ENCODE measurements at places on chromosomes 1 and 21.

DNA sequence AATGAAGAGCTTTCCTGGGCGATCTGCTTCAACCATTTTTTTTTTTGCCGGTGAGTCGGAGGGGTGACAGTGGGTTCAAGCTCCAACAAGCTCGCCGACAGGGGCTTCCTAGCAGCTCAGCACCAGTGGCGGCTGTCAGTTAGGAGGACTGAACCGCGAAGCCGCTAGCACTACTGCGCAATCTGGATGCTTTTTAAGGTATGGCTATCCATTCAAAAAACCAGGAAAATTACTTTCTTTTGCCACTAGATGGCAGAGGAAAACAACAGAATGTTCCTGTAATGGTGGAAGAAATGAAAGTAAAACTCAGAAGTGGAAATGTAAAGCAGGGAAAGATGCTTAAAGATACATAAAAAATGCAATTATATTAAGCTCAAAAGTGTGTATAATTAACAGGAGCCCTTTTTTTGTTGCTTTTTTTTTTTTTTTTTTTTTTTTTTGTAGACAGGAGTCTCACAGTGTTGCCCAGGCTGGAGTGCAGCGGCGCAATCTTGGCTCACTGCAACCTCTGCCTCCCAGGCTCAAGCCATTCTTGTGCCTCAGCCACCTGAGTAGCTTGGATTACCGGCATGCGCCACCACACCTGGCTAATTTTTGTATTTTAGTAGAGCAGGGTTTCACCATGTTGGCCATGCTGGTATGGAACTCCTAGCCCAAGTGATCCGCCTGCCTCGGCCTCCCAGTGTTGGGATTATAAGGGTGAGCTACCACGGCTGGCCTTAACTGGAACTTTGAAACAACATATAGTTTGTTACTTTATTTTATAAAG lies 8.5 kb downstream of the KYAT3 start:
- DNase-seq = peak; percentile 72

GRCh38 chr21:9735421-9735961 lies 785.9 kb upstream of the TPTE start:
- no peak for DNase-seq

DNA sequence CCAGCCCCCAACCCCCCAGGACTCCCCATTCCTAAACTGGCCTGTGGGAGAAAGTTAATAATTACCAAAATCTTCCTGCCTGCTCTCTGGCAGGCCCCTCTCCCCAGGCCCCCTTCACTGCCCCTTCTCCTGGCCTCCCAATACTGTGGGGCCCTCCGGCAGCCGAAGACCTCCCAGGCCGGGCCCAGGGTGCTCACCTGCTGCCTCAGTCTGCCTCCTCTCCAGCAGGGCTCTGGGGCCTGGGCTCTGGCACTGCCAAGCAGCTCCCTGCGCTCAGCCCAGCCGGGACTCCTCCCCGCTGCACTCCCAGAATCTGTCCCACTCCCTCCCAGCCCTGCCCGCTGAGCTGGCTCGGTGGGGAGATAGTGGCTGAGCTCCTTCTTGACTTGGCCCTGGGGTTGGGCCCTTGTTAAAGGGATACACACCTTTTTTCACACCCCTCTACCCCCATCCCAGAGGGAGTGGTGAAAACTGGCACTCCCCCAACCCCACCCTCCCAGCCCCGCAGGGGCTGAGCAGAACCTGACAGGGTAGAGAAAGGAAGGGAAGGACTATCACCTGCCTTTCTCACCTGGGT lies at the start of gene S100A16:
Gene S100A16, minus strand, starts transcription at position 383 of the 577 bp plus-strand sequence. CDS start 4,986 bp downstream, outside the sequence.
- peak; percentile 82 for DNase-seq

GRCh38 chr1:26019641-26020315 lies 1.8 kb upstream of the EXTL1 start:
- DNase-seq = no peak

GRCh38 chr1:71350805-71351204 lies 270.0 kb upstream of the ZRANB2 start:
- DNase-seq = no peak

GRCh38 chr1:64960731-64961130 lies 5.6 kb downstream of the JAK1 start:
- no peak for DNase-seq

- DNase-seq = no peak
These were observed 16.9 kb upstream of the THRAP3 start for GRCh38 chr1:36207339-36207738.

- peak; percentile 29 for DNase-seq
These were observed 159.9 kb upstream of the AJAP1 start for GRCh38 chr1:4494558-4494957.

- DNase-seq = no peak
These were observed 73.3 kb downstream of the LEPR start for GRCh38 chr1:65493802-65494201.

GRCh38 chr21:46038341-46038829 lies 56.8 kb downstream of the COL6A1 start:
- no peak for DNase-seq

DNA sequence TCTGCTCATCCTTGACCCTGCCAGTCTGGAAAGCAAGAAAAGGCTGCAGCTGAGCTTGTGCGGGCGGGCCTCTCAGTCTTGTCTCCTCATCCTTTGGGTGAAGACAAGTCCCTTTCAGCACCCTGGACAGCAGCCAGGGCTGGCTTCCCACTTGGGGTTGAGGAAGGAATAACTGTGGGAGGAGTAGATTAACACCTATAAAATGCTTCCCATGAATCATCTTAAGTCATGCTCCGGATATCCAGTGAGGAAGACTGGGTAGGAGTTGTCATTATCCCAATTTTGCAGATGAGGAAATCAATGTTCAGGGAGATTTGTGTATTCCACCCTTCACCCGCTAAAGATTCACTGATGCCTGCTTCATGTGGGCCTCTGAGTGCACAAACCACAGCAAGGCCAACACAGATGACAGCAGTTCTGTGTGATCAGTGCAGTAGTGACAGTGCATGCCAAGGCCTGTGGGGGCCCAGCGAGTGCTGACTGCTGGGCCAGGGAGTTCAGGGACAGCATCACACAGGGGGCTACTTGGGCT lies 20.1 kb upstream of the COL16A1 start:
- peak; percentile 81 for DNase-seq

DNA sequence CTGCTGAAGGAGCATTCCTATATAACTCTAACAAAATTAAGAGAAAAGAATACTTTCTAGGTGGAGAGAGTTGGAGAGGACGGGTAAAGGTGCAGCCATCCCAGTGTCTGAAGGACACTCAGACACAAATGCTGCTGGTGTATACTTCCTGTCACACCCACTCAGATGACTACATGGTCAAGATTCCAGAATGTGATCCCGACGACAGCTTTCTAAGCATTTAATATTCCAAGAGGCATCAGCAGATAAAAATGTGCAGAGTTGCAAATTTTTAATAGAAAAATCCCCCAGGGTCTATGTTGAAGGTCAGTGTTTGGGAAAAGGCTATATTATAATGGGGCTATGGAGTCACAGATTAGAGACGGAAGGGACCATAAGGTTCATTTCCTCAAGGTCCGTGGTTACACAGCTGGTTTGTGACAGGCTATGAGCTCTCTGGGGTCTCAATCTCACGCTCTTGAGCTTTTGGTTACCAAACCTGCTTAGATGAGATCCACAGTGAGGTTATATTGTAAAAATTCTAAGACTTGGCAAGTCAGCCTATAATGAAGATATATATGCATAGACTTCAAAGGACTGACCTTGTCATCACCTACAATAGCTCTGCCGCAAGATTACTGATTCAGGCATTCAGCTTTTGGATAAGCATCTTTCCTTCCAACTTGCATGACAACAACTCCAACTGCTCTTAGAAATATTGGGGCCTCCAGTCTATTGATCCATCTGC lies 35.1 kb downstream of the ZNF281 start:
- no peak for DNase-seq

- DNase-seq = no peak
These were observed 22.4 kb upstream of the EPS15 start for GRCh38 chr1:51541313-51542050.

- DNase-seq = no peak
These were observed 459.1 kb downstream of the DPYD start for GRCh38 chr1:97461782-97462181.

GRCh38 chr1:226429858-226430715 lies 22.2 kb upstream of the PARP1 start:
- DNase-seq = no peak

DNA sequence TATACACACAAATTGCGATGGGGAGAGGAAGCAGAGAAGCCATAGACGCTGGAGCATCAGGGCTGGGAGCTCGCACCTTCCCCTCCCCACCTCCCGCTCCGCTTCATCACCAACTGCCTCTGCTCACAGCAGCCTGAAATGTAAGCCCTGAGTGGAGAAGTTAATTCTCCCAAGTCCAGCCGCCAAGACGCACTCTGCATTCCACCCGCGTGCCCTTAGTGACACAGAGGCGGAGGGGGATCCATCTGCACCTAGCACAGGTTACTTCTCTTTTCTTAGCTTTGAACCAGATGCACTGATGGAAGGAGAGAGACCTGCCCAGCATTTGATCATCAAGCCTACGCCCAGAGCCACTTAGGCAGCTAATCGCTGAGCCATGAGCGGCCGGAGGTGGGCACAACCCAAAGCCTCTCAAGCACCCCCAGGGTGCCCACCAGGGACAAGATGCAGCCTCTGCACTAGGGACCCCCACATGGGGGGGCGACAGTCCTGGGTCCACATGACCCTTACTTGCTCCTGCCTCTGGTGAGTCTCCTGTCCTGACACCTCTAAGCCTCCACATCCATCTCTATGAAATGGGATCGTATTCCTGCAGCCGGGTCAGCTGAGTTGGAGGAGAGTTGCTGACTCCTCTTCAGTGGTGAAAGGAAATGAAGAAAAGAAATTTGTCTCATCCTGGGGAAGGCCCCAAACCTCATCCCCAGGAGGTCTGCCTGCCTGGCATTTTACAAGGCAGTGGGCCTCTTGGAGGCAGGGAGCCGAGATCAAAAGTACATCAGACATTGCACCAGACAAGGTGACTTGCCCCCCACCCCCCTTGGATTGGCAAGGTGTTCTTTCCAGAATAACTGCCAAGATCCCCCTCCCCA lies 316.2 kb downstream of the MATN1 start:
- no peak for DNase-seq

DNA sequence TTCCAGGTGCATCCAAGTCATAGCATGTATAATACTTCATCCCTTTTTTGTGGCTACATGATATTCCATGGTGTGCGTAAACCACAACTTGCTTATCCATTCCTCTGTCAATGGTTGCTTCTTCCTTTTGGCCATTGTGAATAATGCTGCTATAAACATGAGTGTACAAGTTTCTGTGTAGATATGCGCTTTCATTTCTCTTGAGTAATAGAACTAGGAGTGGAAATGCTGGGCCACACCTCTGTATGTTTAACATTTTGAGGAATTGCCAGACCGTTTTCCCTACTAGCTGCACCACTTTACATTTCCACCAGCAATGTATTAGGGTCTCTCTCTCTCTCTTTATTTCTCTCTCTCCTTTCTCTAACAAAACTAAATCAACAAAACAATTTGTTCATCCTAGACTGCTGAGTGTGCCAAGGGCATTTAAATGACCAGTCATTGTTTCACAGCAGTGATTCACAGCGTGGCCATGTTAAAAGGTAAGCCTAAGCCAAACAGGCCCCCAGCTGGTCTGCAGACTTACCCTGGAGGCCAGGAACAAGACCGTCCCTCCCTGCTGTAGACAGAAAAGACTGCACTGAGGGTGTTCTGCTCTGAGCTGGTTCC lies 53.2 kb upstream of the LYST start:
- DNase-seq = no peak

DNA sequence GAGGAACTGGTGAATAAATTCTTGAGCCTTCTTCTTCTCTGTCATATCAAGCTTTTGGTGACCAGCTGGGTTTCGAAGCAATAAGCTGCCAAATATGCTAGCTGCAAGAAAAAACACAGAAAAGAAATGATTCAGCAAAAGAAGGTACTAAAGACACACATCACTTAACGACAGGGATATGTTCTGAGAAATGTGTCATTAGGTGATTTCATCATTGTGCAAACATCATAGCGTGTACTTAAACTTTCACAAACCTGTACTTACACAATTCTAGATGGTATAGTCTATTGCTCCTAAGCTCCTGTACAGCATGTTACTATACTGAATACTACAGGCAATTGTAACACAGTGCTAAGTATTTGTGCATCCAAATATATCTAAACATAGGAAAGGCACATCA lies 2.9 kb upstream of the MTF1 start:
- no peak for DNase-seq

GRCh38 chr1:56215771-56216170 lies 363.6 kb downstream of the PLPP3 start:
- no peak for DNase-seq

GRCh38 chr1:209667708-209668107 lies 7.5 kb upstream of the G0S2 start:
- DNase-seq = no peak

- DNase-seq = no peak
These were observed 61.8 kb upstream of the ETS2 start for GRCh38 chr21:38743772-38744529.

- no peak for DNase-seq
These were observed 64.6 kb downstream of the RHOU start for GRCh38 chr1:228799924-228800323.

DNA sequence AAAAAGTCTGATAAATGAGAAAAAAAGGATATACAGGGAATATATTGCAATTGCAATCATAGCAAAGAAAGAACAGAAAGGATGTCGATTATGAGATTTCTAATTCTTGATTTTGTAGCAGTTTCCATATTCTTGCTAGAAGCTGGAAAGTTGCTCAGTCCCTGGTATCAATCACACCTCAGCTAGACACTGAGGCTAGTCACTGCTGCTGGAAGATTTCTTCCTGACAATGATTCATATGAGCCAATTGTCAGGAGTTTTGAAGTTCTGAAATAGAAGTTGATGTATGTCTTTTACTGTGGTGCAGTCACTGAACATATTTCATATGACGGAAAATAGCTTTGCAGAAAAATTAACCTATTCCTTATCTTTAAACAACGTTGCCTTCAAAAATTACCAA lies 208.4 kb upstream of the C1orf105 start:
- no peak for DNase-seq

DNA sequence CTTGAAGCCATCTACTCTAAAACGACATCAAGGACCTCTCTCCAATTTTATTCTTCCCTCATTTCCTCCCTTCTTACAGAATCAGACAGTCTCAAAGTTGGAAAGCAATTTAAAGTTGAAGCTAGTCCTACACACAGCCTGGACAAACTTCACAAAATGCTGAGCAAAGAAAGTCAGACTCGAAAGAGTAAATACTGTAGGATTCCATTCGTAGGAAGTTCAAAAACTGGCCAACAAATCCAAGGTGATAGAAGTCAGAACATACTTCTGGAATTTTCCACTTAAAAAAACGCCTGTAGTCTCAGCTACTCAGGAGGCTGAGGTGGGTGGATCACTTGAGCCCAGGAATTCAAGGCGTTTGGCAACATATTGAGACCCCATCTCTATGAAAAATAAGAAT lies 19.6 kb downstream of the SYF2 start:
- no peak for DNase-seq

GRCh38 chr1:154212083-154212482 lies 6.0 kb upstream of the CFAP141 start:
- DNase-seq = no peak

- DNase-seq = no peak
These were observed 116.4 kb downstream of the GREM2 start for GRCh38 chr1:240495601-240496000.

Measured in HT-29 (cell line).